ENCODE measurements at places on chromosomes 1 and 21. TPM values are rescaled to one million over a fixed set of nuclear protein-coding genes. Genes with fewer than 3 reads are reported as not detected.

Gene MLLT11
- 4.4 TPM for total RNA-seq

Gene CD52
- total RNA-seq: not detected

Gene ELAVL4
- total RNA-seq: not detected

Gene CD48
- total RNA-seq: not detected

Gene CCDC27
- total RNA-seq: not detected
